ENCODE measurements at places on chromosomes 6 and 20. TPM values are rescaled to one million over a fixed set of nuclear protein-coding genes. Genes with fewer than 3 reads are reported as not detected.

DNA sequence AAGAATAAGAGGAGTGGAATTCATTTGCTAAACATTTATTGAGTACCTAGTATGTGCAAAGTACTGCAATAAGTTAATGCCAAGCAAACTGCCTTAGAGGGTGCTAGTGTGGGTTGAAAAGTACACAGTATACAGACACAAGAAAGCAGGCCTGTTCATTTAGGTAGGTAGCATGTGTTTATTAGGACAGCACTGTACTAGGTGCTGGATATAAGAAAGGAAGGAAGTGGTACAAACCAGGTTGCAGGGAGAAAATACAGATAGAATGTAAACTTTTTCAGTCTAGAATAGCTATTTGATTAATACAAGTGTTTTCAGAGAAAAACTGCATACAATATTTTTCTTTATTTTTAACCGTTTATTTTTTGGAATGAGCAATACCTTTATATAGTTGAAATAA is 68.1 kb downstream of the PHF20 start:
- DNase-seq: no peak

The RAB32 gene
- 12.0 TPM for polyA plus RNA-seq

DNA sequence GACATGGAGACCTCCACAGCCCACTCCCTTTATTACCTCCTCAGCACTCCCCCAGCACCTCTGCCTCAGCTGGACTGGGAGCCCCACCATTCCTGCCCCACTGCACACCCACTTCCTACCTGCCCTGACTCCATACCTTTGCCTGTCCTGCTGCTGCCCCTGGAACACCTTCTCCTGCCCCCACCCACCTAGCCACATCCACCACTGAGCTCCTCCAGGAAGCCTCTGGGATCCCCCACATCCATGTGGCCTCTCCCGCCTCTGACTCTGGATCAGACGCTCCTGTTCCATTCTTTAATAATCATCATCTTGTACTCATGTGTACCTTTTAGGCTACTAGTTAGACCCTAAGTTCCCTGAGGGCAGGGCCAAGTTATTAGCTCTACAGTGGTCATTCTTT is 2.2 kb upstream of the SDCBP2 start:
- no peak for DNase-seq

DNA sequence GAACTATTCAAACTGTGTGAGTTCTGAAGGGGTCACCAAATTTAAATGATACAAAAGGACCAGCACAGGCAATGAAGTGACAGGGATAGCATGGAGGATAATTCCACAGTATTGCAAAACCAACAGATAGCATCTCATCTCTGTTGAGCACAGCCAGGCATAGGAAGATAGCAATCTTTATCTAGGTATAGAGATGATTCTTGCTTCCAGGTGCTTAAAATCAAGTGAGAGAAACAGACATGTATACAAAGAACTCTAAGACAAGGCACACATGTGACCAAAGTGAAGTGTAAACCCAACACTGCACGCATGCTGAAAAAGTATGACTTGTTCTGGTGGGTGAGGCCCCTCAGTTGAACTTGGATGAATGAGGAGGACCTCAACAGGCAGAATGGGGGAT is 48.4 kb upstream of the ARMC2 start:
- DNase-seq: no peak

The LIN28B gene
- 0.04 TPM for polyA plus RNA-seq

GRCh38 chr6:119052292-119052889 is 26.1 kb downstream of the FAM184A start:
- no peak for DNase-seq

The ULBP1 gene
- 0.30 TPM for polyA plus RNA-seq

DNA sequence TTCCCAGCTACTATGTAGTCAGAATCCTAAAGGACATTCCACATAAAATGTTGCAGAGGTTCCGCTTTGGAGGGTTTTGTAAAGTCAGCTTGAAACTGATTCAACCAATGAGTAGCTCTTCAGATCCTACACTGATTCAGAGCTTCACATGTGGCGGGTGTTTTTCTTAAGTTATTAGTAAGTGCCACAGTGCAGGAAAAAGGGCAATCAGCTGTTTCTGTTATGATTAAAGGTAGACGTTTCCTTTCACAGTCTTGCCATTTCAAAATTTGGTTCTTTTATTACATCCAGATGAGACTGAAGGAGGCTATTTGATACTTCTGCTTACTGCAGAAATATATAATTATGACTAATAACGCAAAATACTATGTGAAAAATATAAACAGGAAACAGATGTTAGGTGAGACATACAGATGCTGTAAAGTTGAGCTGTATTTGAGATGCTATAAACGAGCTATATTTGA is 443.9 kb downstream of the CDKAL1 start:
- DNase-seq: peak; percentile 32
